LHCN-M2 (cell line): ENCODE measurements at places on chromosomes 12 and 14. TPM values are rescaled to one million over a fixed set of nuclear protein-coding genes. Genes with fewer than 3 reads are reported as not detected.

The BHLHE41 gene
- total RNA-seq = 2.4 and 4.0 TPM in 2 replicates

The TPPP2 gene
- not detected in 2 replicates for total RNA-seq

The SALL2 gene
- 3.5 and 7.1 TPM in 2 replicates for total RNA-seq

The B4GALNT3 gene
- total RNA-seq = 0.06 and 0.19 TPM in 2 replicates

The SLC2A14 gene
- total RNA-seq = not detected in 2 replicates

The SDR9C7 gene
- not detected in 2 replicates for total RNA-seq

The TPCN1 gene
- 17.8 and 21.4 TPM in 2 replicates for total RNA-seq

The ARMH4 gene
- total RNA-seq = 1.0 and 1.1 TPM in 2 replicates

The PMCH gene
- total RNA-seq = not detected in 2 replicates

The KRT7 gene
- 0.40 and 2.2 TPM in 2 replicates for total RNA-seq

The MORN3 gene
- 0.06 TPM in 1 of 2 replicates, not detected in the other for total RNA-seq

The ADAMTS20 gene
- 0.17 and 0.32 TPM in 2 replicates for total RNA-seq

The KCNK13 gene
- not detected in 2 replicates for total RNA-seq

The ERGIC2 gene
- 115 and 119 TPM in 2 replicates for total RNA-seq

The CDK2 gene
- 64.4 and 66.5 TPM in 2 replicates for total RNA-seq

The ACAD10 gene
- 9.3 and 11.8 TPM in 2 replicates for total RNA-seq
